ENCODE measurements at places on chromosomes 3 and 15.

DNA sequence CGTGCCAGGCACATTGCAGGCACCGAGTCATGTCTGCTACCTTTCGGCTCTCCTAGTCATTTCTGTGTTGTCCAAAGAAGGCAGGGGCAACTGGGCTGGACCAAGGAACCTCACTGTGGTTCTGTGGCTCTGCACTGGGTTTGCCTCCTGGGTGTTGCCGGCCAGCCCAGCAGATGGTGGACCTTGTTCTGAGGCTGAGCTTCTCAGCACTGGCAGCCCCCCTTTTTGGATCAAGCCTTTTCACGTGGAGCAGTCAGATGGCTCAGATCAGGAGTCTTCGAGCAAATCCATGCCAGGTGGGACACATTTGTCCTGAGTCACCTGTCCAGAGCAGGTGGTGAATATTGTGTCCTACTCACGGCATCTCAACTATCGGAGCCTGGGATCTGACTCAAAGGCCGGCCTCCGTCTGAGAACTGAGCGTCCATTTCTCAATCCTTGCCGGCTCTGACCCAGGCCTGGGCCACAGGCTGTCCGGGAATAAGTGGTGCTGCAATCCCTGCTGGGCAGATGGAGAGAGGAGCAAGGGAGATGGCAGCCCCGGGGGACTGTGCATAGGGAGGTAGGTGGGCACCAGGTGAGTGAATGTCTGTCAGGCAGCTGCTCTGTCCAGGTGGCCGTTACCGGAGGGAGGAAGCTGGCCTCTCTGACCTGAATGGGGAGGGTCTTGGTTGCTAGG, at the start of gene IL16:
Gene IL16 (plus strand): TSS at position 304 of the 679 bp plus-strand sequence. CDS start 28,521 bp downstream, outside the sequence.
- DNase-seq = no peak

- DNase-seq = no peak
Observed at GRCh38 chr15:48664436-48664835, 18.9 kb upstream of the FBN1 start.

GRCh38 chr3:170467007-170467406, 48.3 kb downstream of the CLDN11 start:
- DNase-seq = no peak

- no peak for DNase-seq
Observed at GRCh38 chr15:89937365-89938350, 24.9 kb upstream of the ARPIN start.

GRCh38 chr3:43789028-43789427, 98.3 kb downstream of the ABHD5 start:
- DNase-seq = no peak

DNA sequence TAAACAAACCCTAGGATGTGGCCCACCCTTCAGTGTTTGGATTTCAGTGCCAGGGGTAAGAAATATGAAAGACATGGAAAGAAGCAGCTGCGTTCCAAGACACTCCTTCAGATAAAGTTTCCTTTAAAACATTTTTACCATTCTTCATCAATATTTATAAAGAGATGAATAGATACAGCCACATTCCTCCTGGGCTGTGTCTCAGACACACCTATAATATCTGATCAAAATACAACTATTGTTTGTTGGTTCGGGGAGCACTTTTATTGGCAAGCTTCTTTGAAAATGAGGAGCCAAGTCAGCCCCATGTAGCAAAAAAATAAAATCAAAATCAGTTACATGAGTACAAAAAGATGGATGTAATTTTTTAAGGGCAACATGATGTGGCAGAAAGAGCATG, 53.2 kb downstream of the RPL22L1 start:
- no peak for DNase-seq

GRCh38 chr15:99212406-99212805, 37.0 kb downstream of the TTC23 start:
- DNase-seq = no peak

DNA sequence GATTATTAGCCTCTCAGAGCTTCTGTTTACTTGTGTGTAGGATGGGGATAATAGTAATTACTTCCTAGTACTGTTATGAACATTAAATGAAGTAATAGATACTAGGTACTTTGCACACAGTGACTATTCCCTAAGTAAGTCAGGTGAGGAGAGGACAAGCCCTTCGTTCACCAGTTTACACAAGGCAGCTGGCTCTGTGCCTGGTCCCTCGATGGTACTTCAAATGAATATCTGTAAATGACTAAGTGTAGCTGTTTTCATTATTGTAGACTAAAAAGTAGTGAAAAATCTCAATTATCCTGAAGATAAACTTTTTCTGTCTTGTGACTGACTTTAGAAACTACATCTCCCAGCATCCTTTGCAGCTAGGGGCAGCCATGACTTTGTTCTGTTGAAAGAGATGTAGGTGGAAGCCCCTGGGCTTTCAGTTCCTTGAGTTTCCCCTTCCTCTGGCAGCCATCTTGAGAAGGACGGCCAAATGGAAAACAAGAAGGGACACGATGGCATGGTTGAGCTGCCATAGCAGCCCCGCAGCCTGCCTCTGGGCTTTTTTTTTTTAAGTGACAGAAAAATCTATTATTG, 11.7 kb upstream of the WNT7A start:
- DNase-seq = no peak

GRCh38 chr15:23954931-23955330, 267.8 kb upstream of the NDN start:
- DNase-seq = no peak

DNA sequence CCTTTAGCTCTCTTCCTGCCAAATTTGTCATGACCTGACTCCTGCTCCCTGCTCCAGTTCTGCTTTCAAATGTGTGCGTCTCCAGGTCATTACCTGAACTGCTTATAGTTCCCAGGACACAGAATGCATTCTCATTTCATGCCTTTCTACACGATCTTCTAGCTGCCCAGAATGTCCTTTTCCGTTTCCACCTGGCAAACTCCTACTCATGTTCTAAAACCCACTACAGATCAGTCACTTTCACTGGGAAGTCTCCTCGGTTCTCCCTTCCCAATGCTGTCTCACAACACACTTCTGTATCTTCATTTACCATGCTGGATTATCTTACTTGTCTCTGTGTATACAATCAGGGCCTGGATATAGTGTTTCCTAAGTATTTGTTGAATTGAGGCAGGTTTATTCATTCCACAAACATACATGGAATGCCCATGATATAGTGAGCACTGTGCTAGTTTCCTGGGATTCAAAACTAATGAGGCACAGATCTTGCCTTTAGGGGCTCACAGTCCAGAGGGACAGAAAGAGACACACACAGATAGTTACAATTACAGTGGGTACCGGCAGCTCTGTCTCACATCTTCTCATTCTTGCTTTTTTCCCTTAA, 1.6 kb upstream of the NOX5 start:
- no peak for DNase-seq

DNA sequence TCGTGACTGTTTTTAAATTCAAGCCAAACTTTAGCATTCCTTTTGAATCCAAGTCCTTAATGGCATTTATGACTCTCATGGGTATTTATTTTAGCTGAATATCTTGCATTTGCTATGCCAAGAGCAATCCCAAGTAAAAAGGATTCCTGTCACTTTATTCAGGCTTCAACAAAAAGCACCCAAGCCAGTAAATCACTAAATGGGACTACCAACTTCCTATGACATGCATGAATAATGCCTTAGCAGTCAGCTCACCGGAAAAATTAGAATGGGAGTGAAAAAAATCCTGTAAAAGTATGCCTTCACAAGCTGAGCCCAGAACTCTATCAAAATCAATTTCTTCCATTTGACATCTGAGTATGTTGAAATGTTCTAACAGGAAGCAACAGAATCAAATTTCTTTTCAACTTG, 1297.9 kb downstream of the ROBO2 start:
- DNase-seq = no peak
